ENCODE measurements at places on chromosomes 4 and X. TPM values are rescaled to one million over a fixed set of nuclear protein-coding genes. Genes with fewer than 3 reads are reported as not detected.
A peak's percentile ranks its signal among the peaks of the same experiment; 100 is the strongest.

The CT45A1 gene
- not detected for total RNA-seq

The PDGFC gene
- total RNA-seq, result not detected

DNA sequence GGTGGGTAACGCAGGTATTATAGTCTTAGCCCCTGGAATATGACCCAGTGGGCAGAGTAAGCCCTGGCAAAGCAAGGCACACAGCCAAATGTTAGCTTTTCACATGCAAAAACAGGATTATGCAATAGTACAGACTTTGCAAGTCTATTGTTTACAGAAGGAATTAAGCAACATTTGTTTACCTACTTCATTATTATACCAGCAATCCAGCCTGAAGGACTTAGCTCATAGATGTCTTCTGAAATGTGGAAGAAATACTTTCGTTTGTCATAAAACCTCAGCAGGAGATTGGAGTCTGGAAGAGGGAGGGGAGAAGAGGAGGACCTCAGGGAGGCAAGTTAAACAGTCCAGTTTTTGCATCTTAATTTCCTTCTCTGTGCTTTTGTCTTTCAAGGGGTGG lies 226.7 kb upstream of the CENPE start:
- no peak overlapping the region for H3K27ac ChIP-seq
- H3K4me3 ChIP-seq, result no peak overlapping the region
- H3K36me3 ChIP-seq, result no peaks in the 10 kb centered on the region
- no peak for DNase-seq
- H3K4me1 ChIP-seq, result no peaks in the 10 kb centered on the region

DNA sequence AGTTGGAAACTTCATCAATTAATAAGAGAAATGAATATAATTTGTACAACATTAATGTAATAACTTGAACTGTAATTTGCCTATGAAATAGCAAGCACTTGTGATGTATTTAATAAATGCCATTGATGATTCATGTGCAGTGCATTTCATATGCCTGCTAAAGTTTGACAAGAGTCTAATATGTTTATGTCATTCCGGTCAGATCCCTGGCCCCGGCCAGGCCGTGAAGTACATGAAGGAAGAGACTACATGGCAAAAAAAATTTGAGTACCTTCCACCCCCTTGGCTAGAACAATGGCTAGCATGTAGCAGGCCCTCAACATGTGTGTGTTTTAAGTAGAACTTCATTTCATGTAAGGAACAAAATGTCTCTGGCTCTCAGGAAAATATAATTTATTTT lies 161.3 kb downstream of the ATP10D start:
- H3K4me1 ChIP-seq, result no peaks in the 10 kb centered on the region
- H3K27me3 ChIP-seq, result peaks cover 18% of the 10 kb centered on the region
- no peak for DNase-seq
- no peak overlapping the region for H3K4me3 ChIP-seq
- no peak overlapping the region for H3K27ac ChIP-seq
- no peaks in the 10 kb centered on the region for H3K36me3 ChIP-seq

DNA sequence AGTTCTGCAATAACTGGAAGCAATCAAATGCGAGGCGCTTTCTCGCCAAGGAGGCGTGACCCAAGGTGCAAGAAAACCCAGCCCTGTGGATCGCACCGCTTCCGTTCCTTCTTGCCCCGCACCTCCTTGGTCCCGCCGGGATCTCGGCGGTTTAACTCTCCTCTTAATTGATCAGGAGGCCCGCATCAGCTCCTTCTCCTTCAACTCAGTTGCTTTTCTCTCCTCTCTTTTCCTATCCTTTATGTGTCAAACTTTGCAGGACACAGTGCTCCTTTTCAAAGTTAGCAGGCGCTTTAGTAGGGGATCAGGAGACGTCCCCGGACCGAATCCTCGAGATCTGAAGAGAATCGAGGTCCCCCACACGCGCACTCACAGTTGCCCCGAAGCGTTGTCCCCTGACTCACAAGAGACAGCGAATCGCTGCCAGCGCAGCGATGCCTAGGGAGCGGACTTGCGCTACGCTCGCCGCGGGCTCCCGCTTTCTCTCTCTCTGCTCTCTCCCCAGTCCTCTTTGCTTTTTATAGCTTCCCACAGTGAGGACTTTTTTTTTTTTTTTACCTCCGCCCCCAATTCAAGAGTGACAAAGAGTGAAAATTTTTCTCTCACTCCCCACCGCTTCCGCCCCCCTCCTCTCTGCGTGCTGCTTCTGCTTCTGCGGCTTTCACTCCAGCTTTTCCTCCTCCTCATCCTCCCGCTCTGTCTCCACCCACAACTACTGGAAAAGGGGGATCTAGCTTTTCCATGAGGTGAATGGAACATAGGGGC lies at the start of gene DKK2:
Gene DKK2, minus strand, starts transcription at position 495 of the 765 bp plus-strand sequence. CDS start 722 bp downstream, outside the sequence.
- H3K27ac ChIP-seq, result no peak within 1 kb of the TSS
- no peaks in the 10 kb centered on the region for H3K36me3 ChIP-seq
- peak within 1 kb of the TSS; percentile 52 for H3K4me3 ChIP-seq
- peaks cover 59% of the 10 kb centered on the region for H3K27me3 ChIP-seq
- peaks cover 22% of the 10 kb centered on the region for H3K4me1 ChIP-seq

GRCh38 chr4:139969635-139970266 lies 184.2 kb downstream of the MAML3 start:
- H3K27ac ChIP-seq, result no peak overlapping the region
- peaks cover 22% of the 10 kb centered on the region for H3K27me3 ChIP-seq
- H3K4me3 ChIP-seq, result no peak overlapping the region
- peaks cover 16% of the 10 kb centered on the region for H3K4me1 ChIP-seq
- no peak for DNase-seq

The MED14 gene
- 47.7 TPM for total RNA-seq

Measured in activated CD8-positive, alpha-beta memory T cell treated with anti-CD3 and anti-CD28 coated beads, Interleukin-2, amount 10 ng/mL, durations not matched to agents 7 days and 5 days (primary cell).